ENCODE measurements at places on chromosomes 12 and 14. TPM values are rescaled to one million over a fixed set of nuclear protein-coding genes. Genes with fewer than 3 reads are reported as not detected.

DNA sequence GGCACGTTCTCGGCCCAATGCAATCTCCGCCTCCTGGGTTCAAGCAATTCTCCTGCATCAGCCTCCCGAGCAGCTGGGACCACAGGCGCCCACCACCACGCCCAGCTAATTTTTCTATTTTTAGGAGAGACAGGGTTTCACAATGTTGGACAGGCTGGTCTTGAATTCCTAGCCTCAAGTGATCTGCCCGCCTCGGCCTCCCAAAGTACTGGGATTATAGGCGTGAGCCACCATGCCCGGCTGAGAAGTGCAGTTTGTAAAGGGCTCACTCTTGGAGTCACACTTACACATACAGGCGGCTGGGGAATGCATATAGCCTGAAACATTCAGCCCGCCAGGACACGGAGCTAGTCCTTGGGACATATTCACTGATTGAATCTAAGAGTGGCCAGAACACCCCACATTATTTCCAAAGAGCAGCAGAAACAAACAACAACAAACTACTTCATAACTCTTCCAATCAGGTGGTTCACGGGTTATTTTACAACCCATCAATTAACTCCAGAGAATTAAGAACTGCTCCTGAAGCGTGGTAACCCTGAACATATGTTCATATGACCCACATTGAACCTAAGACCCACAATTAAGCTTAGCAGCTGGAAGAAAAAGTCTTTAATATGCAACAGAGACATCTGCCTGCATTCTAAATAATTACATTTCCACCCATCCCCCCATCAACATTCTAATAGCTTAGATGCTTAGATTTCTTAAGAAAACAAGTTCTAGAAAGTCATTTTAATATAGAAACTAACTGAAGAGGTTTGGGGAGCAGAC, 49.2 kb downstream of the SSH1 start:
- no peaks in the 10 kb centered on the region for H3K27me3 ChIP-seq
- H3K36me3 ChIP-seq = peaks cover 31% of the 10 kb centered on the region
- no peak overlapping the region for H3K4me3 ChIP-seq
- H3K4me1 ChIP-seq = peaks cover 4% of the 10 kb centered on the region

Gene LBHD2
- total RNA-seq = not detected

Gene HIGD1C
- not detected for total RNA-seq

GRCh38 chr12:121827351-121828099, 23.7 kb downstream of the SETD1B start:
- H3K27me3 ChIP-seq = no peaks in the 10 kb centered on the region
- no peak overlapping the region for H3K27ac ChIP-seq
- peaks cover 34% of the 10 kb centered on the region for H3K36me3 ChIP-seq
- peaks cover 7% of the 10 kb centered on the region for H3K4me1 ChIP-seq
- no peak overlapping the region for H3K4me3 ChIP-seq

GRCh38 chr12:92574051-92574783, 128.6 kb upstream of the PLEKHG7 start:
- DNase-seq = no peak
- H3K27ac ChIP-seq = no peak overlapping the region

DNA sequence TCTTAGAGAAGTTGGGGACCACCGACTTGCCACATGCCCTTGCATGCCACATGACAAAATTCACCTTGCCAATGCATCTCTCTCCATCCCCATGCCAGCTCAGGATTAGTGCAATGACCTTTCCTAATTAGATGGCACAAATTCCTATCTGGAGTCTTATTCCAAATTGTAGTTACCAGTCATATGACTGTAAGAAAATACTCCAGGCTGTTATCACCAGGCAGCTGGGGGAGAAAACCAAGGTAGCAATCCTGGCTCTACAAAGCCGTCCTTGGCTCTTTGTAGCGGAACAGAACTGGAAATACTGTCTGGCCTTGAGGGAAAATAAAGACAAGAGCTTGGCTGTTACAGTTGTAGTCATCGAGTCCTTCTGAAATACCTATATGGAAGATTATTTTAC, 208.5 kb upstream of the DIO2 start:
- H3K4me1 ChIP-seq = no peaks in the 10 kb centered on the region
- no peak overlapping the region for H3K4me3 ChIP-seq
- H3K36me3 ChIP-seq = no peaks in the 10 kb centered on the region

GRCh38 chr14:60087668-60088067, 4.1 kb upstream of the PCNX4 start:
- peaks cover 4% of the 10 kb centered on the region for H3K4me1 ChIP-seq
- H3K36me3 ChIP-seq = peaks cover 2% of the 10 kb centered on the region
- no peaks in the 10 kb centered on the region for H3K27me3 ChIP-seq
- no peak overlapping the region for H3K4me3 ChIP-seq

Gene ALDH6A1
- 11.8 TPM for total RNA-seq

DNA sequence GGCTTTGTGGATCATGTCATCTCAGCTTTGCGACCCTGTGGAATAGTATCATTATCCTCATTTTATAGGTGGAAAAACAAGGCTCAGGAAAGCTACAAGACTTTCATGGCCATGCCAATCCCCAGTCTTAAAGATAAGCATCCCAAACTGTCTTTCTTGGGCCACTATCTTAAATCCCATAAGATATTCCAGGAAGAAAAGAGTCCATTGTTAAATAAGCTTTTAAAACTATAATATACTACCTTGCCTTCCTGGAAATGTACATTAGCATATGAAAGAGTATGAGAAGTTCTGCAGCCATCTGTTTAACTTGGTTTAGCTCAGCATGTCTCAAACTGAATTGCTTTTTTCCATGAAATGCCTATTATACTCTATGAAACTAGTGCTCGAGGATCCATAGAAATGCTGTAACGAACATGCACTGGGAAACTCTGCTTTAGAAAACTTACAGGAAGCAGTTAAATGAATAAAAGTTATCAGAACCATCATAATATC, 77.1 kb downstream of the B4GALNT3 start:
- DNase-seq = no peak
- no peak overlapping the region for H3K4me3 ChIP-seq
- no peaks in the 10 kb centered on the region for H3K27me3 ChIP-seq
- H3K4me1 ChIP-seq = peaks cover 19% of the 10 kb centered on the region
- no peaks in the 10 kb centered on the region for H3K36me3 ChIP-seq

DNA sequence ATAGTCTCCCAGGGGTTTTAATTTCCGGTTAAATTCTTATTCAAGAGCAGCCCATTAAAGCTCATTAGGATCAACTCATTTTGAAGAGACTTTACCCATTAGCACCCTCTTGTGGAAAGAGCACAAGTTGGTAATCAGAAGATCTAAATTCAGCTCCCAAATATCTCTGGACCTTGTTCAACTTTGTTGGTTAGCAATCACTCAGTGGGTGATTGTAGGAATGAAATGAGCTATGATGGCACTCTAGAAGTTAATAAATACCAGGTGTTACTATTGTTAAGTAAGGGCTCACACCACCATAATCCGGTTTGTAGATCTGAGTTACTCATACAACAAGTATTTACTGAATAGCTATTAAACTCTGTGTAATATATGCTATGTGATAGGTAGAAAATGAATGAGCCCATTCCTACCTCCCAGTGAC, 42.9 kb downstream of the TRIP11 start:
- no peak for DNase-seq
- H3K4me1 ChIP-seq = peaks cover 45% of the 10 kb centered on the region
- no peaks in the 10 kb centered on the region for H3K27me3 ChIP-seq
- peak overlapping the region; percentile 19 for H3K27ac ChIP-seq
- H3K4me3 ChIP-seq = no peak overlapping the region

DNA sequence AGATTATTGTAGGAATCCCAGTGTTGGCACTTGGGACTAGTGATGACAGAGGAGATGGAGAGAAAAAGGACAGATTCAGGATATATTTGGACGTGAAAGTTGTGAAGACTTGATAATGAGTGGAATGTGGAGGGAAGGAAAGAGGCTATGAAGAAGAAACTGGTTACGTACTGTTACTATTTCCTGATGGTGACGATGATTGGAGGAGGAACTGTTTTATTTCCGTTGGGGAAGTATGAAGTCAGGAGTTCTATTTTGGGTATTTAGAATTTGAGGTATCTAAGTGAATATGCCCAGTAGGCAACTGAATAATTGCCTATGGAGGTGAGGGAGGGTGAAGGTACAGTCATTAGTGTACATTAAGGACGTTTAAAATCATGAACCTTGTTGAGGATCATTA, 207.2 kb downstream of the TMTC2 start:
- no peak for DNase-seq
- H3K4me1 ChIP-seq = no peaks in the 10 kb centered on the region
- H3K4me3 ChIP-seq = no peak overlapping the region

DNA sequence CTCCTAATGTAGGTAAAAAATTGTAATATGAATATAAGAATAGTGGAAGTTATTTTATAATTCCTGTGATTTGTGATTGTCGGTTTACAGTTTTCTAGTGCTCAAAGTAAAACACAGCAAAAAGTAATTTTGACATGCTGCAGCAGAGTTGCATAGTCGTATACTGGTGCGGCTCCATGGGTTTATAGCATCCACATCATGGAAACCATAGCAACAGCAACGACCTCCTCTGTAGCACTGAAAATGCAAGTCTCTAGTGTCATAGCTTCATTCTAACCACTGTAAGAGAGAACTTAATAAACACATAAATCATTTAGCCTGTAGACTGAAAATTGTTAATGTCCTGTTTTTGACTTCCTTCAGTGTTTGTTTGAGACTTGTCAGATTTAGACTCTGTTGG, 574.3 kb downstream of the KCNH5 start:
- H3K4me3 ChIP-seq = no peak overlapping the region
- DNase-seq = no peak
- no peaks in the 10 kb centered on the region for H3K4me1 ChIP-seq

GRCh38 chr12:118237908-118238307, 102.0 kb downstream of the PEBP1 start:
- H3K27me3 ChIP-seq = no peaks in the 10 kb centered on the region
- peak overlapping the region; percentile 57 for H3K27ac ChIP-seq
- H3K4me1 ChIP-seq = peaks cover 5% of the 10 kb centered on the region
- DNase-seq = no peak
- peaks cover 30% of the 10 kb centered on the region for H3K36me3 ChIP-seq
- H3K4me3 ChIP-seq = no peak overlapping the region

DNA sequence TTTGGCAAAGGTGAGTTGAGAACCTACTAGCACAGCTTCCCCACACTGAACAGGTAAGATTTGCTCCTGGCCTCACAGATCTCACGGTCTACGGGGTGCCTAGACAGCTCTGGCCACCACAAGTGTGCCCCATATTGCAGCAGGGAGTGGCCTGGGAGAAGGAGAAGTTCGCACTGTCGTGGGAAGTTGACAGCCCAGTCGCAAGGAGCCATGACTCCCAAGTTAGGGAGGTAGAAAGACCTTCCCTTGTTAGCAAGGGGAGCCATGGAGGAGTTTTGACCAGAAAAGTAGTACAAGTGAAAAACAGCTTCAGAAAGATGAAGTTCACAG, 316.3 kb downstream of the BCL11B start:
- no peaks in the 10 kb centered on the region for H3K27me3 ChIP-seq
- no peak overlapping the region for H3K27ac ChIP-seq
- H3K4me3 ChIP-seq = no peak overlapping the region
- H3K4me1 ChIP-seq = peaks cover 15% of the 10 kb centered on the region
- no peaks in the 10 kb centered on the region for H3K36me3 ChIP-seq
- no peak for DNase-seq

- no peaks in the 10 kb centered on the region for H3K36me3 ChIP-seq
- DNase-seq = no peak
- H3K4me1 ChIP-seq = peaks cover 10% of the 10 kb centered on the region
- H3K27ac ChIP-seq = no peak overlapping the region
- H3K27me3 ChIP-seq = no peaks in the 10 kb centered on the region
- H3K4me3 ChIP-seq = no peak overlapping the region
Observed at GRCh38 chr14:102690509-102691286, 86.6 kb upstream of the TRAF3 start.

Gene ERBB3
- 0.98 TPM for total RNA-seq

Gene CLEC9A
- not detected for total RNA-seq

DNA sequence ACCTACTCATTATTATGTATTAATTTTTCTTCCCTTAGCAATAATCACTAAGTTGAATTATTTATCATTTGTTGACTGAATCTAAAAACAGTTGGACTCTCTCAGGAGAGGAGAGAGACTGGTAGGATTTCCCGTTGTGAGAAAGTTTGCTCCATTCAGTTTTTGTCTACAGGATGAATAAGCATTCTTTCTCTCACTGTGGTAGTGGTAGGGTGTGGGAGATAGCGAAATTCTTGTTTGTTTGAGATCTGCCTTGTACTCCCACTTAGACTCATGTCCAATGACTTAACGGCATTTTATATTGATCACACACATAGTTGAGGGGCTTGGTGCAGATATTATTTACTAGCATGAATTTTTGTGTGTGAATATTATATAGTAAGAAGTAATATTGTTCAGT, 421.0 kb upstream of the PDE3A start:
- no peak overlapping the region for H3K4me3 ChIP-seq
- H3K27me3 ChIP-seq = no peaks in the 10 kb centered on the region
- no peak overlapping the region for H3K27ac ChIP-seq
- H3K36me3 ChIP-seq = no peaks in the 10 kb centered on the region

Gene OR4L1
- total RNA-seq = not detected

DNA sequence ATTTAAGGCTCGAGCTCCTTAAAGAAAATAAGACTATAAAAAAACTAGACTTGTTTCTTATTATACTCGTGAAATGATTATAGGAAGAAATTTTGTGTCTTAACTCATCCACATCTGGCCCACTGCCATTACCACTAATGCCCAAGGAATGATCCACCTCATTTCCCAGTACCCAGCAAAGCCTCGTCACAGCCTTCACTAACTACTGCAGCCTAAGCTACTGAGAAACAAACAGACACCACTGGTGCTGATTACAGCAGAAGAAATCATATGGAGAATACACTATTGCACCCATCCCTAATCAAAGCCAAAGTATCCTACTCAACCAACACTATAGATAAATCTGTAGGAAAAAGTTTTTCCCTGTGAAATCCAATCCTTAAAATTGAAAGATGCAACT, 205.3 kb upstream of the NAV3 start:
- DNase-seq = no peak
- no peak overlapping the region for H3K27ac ChIP-seq
- H3K27me3 ChIP-seq = no peaks in the 10 kb centered on the region
- H3K4me3 ChIP-seq = no peak overlapping the region

- peak overlapping the region; percentile 65 for H3K4me3 ChIP-seq
- H3K36me3 ChIP-seq = peaks cover 36% of the 10 kb centered on the region
- H3K27ac ChIP-seq = peak overlapping the region; percentile 91
- no peaks in the 10 kb centered on the region for H3K27me3 ChIP-seq
Observed at GRCh38 chr12:108839018-108839889, 18.1 kb downstream of the SSH1 start.

DNA sequence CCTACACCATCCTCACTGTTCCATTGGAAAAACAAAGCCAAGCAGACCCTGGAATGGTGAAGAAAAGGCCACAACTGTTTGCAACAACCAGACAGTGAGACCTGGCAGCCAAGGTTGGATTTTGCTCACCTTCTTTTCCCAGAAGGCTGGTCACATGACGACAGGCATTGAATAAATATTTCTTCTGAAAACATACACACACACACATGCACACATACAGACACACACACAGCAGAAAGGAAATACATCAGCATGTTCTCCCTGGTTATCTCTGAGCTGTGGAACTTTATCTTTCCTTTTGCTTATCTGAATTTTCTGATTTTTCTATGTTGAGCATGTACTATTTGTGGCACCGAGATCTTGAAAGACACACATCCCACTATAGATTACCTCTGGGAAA, 38.0 kb upstream of the CCDC60 start:
- no peaks in the 10 kb centered on the region for H3K4me1 ChIP-seq
- no peak overlapping the region for H3K4me3 ChIP-seq
- no peaks in the 10 kb centered on the region for H3K36me3 ChIP-seq

Gene WNT5B
- not detected for total RNA-seq

All from activated CD8-positive, alpha-beta T cell treated with anti-CD3 and anti-CD28 coated beads for 36 hours (primary cell).